A549 (cell line): ENCODE measurements at places on chromosomes 2 and 18.
A peak's percentile ranks its signal among the peaks of the same experiment; 100 is the strongest.

GRCh38 chr2:68463287-68463877, 3.7 kb downstream of the FBXO48 start:
- peak; percentile 70 for DNase-seq

DNA sequence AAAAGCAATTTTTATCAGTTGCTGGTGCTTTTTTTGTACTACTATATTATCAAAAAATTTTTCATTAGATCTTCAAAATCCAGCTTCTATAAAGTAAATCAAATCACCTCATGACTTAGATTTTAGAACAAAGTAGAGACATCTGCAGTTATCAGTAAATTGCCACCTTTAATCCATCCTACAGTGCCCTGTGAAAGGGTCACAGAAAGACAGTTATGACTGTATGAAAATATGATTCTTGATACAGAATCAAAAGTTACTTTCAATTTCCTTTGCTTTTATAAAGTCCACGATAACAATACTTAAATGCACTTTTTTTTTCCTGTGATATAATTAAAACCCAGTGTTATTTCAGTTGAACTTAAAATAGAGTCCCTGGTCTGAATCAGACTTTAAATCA, 61.4 kb downstream of the PRPF40A start:
- DNase-seq: no peak

- DNase-seq: no peak
Observed at GRCh38 chr2:140641163-140641562, 1489.7 kb downstream of the LRP1B start.

- DNase-seq: peak; percentile 72
Observed at GRCh38 chr2:23480957-23481797, 96.2 kb downstream of the KLHL29 start.

DNA sequence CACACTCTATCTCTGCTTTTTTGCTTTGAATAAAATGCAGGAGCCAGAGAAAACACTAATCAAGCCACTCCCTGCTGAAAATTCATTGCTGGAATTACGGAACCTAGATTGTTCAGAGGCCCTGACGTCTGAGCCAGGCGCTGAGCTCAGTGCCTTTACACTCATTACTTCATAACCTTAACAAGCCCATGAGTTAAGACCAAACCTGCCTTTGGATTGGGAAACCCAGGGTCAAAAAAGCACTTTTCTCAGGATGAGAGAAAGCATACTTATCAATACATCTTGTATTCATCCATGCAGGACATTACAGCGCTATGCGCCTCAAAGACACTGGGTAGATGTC, 762 bp downstream of the INO80C start:
- DNase-seq: no peak

DNA sequence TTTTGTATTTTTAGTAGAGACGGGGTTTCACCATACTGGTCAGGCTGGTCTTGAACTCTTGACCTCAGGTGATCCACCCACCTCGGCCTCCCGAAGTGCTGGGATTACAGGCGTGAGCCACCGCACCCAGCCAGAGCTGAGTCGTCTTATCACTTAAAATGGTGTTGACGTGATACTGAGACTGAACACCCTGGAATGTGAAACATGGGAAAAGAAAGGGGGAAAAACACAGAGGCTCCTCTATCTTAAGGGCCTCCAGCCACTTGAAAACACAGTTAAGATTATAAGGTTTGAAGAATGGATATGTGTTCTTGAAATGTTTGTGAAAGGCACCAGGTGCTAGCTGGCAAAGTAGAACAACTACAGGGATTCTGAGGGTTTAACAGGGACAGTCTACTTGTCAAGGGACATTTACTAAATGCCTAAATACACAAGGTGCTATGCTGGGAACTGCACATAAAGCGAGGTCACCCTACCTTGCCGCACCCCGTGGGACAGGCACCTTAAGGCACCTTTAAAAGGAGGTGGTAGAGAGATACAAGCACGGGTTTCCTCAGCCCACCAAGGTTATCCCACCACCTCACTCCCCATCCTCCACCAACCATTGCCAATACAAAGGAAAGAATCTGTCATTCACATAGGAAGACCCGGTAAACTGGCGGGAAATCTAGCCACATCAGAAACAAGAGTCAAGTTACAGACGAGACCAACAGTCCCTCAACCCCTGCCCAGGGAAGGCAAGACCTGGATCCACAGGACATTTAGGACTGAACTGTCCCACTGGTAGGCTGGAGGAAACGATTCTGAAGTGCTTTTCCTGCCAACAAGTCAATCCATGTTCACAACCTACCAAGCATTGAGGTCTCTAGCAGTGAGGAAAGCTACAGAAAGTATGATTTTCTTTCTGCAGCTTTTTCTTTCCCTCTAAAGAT, 43.4 kb downstream of the STK39 start:
- no peak for DNase-seq

DNA sequence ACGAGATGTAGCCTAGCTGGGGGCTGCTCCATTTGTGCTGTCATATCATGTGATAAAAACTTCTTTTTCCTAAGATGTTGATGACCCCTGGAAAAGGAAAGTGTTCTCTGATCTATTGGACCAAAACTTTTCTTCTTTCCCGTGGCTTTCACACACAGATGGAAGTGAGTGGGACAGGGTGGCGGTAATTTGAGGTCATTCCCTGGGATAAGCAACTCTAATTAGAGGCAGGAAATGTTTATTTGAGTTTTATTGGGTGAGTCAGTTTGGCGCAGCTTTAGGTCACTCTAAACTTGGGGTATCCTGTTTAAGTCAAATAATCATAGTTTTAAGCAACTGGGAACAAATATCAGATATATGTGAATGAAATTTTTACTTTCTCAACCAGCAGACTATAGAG, 221.0 kb upstream of the EPAS1 start:
- DNase-seq: no peak

DNA sequence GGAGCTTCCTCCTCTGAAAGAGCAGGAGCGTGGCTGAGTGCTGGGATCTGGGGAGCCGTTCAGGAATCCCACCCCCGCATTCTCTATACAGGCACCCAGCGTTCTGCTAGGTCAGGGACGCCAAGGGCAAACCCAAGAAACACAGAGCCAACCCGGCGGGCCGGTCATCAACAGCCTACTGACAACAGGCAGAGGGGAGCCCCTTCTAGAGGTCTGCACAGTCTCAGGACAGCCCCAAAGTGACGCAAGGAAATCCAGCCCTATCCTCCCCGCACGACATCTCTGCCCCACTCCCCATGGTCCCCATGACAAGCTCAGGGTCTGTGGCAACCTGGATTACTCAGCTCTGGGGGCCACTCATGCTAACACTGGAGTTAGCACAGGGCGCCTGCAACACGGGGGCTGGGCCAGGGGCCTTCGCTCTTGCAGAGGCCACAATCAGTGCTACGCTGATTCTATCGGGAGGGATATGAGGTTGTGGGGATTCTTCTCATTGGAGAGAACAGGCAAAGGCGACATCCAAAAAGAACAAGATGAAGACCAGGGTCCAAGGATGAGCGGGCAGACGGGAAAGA, 81.6 kb downstream of the PXDN start:
- DNase-seq: no peak

GRCh38 chr2:168348076-168348475, 100.7 kb upstream of the STK39 start:
- DNase-seq: peak; percentile 26

- no peak for DNase-seq
Observed at GRCh38 chr2:203549406-203549805, 14.3 kb upstream of the RAPH1 start.

- DNase-seq: no peak
Observed at GRCh38 chr2:12083081-12083581, 336.7 kb downstream of the LPIN1 start.

DNA sequence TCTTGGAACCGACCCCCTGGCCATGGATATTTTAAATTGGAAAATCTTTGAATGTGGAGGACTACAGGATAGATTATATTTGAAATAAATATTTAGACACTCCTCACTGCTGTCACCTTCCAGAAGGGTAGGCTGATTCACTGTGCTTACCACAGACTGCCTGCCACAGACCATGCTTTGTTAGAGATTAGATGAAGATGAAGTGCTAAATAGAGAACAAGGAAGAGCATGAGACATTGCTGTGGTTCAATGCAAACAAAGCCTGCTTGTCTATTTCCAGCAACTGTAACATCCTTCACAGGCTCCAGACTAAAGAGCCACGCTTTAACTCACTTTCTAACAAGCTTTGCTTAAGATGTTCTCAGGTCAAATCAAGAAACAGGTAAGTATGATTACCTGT, 81.0 kb upstream of the TMEM17 start:
- no peak for DNase-seq

- DNase-seq: peak; percentile 47
Observed at GRCh38 chr2:233418761-233419546, 64.7 kb downstream of the DGKD start.

- DNase-seq: peak; percentile 60
Observed at GRCh38 chr18:57737400-57738060, 65.6 kb downstream of the ATP8B1 start.

DNA sequence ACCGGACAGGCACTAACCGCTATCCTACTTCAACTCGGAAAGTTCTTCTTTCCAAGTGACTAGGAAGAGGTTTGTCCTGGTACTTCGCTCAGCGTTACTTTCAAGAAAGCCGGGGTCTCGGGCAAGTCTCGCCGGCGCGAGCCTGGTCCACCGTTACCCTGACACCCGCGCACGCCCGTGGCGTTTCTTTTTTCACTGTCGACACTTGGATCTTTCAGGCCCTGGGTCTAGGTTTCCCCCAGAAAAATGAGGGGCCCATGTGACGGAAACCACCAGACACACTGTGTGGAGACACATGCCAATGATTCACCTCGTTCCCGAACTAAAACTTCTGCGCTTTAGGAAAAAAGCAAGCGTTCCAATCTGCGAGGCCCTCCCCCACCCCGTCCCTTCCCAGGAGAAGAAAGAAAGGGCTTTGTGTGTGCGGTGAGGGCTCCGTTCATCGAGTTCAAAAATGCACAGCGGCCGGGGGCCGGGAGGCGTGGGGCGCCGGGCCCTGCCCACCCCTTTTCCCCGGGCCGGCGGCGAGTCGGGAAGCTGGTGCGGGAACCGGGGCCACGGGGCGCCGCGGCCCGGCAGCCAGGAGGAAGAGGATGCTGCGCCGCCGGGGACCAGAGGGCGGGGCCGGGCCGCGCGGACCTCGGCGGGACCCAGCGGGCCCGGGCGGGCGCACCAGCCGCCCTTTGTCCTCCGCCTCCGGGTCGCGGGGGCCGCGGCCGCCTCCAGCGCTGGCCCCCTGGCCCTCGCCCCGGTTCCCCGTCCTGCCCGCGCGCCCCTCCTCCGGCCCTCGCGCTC, 2.6 kb downstream of the ZNF521 start:
- no peak for DNase-seq

DNA sequence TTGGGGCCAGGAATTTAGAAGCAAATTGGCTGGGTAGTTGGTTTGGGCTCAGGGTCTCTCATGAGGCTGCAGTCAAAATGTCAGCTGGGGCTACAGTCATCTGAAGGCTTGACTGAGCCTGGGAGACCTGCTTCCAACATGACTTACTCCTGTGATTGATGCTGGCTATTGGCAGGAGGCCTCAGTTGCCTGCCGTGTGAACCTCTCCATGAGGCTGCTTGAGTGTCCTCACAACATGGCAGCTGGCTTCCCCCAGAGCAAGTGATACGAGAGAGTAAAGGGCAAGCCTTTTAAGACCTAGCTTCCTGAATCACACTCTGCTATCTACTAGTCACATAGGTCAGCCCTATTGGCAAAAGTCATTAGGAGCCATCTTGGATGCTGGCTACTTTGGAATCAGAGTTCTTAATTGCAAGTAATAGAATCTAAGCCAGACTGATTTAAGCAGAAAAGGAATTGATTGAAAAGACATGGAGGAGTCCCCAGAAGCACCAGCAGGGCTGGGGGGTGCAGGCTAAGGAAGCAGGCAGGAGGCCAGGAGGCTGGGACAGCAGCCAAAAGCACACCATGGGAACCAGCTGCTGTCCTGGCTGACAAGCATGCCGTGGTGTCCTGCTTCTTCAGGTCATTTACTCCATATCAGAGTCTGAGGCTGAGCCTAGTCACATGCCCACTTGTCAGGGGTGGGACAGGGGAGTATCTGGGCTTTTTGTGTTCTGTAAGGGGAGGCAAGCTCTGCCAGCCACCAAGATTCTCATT, 7.8 kb upstream of the GIGYF2 start:
- DNase-seq: no peak

DNA sequence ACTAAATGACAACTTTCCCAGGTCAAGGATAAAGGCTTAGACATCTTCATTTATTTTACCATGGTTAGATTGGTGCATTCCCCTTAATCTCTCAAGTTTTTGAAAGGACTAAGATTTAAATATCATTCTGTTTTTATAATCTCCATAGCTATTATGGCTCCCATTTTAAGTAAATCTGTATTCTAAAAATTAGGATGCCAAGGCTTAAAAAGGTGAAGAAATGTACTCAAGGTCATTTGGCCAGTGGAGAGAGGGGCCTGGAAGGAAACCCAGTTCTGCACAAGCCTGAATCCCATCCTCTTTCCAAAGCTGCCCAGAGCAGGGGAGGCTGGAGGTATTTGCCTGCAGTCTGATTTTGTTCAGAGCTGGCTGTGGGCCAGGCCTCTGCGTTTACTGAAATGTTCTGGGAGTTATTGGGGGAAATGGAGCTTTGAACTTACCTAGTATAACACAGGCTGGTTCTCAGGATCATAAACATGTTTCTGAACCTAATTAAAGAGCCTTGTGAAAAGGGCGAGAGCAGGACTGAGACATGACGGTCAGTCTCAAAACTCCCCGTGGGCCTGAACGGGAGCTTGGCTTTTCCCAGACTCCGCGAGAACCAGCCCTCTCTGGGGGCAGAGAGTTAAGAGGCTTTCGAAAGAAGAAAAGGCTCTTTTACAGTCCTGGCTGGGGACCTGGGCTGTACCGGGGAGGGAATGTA, 85.6 kb downstream of the DDX1 start:
- no peak for DNase-seq

- no peak for DNase-seq
Observed at GRCh38 chr2:237156031-237156856, 70.6 kb downstream of the COPS8 start.

DNA sequence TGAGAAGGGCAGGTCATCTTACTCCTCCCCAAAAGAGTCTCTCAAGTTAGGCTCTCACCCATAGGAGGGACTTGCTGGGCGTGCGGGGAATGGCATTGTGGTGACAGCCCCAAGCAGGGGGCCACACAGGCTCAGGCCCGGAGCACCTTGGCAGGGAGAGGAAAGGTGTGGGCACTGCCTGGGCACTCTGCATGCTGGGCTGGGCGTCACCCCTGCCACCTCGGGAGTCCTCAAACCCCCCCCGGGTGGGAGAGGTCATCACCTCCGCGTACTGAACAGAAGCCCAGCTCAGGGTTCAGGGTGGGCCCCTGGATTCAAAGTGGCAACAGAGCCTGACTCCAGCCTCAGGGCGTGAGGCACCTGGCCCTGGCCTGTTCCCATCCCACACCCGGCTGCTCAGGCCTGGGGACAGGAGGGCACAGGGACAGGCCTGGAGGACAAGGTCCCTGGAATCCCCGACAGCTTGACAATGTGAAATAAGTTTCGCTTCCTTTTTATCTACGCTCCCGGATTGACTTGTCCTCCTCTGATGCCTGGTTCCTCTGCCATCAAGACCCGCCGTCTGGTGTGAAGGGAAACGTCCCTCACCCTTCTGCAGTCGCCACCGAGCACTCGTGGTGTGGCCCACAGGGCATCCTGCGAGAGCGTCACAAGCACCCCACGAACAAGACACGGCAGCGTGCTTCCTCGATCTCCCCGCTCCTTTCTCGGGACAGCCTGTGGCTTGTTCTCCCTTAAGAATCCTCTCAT, 97.8 kb downstream of the HDAC4 start:
- no peak for DNase-seq

GRCh38 chr2:14673351-14673875, 40.9 kb downstream of the LRATD1 start:
- no peak for DNase-seq
